Liver (tissue), 10 donors: ENCODE measurements at places on chromosomes 1 and 21. TPM values are rescaled to one million over a fixed set of nuclear protein-coding genes. Genes with fewer than 3 reads are reported as not detected.

GRCh38 chr1:193069748-193070385 is 10.5 kb downstream of the RO60 start:
- no peaks in the 10 kb centered on the region for H3K36me3 ChIP-seq
- no peaks in the 10 kb centered on the region for H3K4me1 ChIP-seq
- H3K4me3 ChIP-seq = no peak overlapping the region
- H3K27ac ChIP-seq = no peak overlapping the region
- H3K27me3 ChIP-seq = no peaks in the 10 kb centered on the region

GRCh38 chr21:37392441-37392840 is 25.9 kb downstream of the DYRK1A start:
- H3K36me3 ChIP-seq = no peaks in the 10 kb centered on the region
- peaks cover 9% of the 10 kb centered on the region for H3K4me1 ChIP-seq
- no peaks in the 10 kb centered on the region for H3K27me3 ChIP-seq
- no peak overlapping the region for H3K4me3 ChIP-seq

DNA sequence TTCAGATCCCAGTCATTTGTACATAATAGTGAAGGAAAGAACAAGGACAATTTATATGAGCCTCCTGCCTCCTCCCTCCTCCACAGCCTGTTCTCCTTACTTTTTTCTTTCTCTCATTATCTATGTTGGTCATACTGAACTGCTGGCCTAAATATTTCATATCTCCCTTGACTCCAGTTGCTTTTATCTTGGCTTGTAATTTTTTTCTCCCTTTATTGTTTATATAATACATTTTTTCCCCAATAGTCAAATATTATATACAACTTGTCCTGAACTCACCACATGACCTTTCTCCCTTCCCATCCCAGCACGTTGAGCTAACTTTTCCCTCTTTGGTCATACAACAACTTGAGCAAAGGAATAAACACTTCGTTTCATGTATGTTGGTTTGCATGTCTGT is 752.1 kb downstream of the LTN1 start:
- H3K27ac ChIP-seq = no peak overlapping the region
- no peak overlapping the region for H3K4me3 ChIP-seq
- H3K27me3 ChIP-seq = no peaks in the 10 kb centered on the region
- no peak for DNase-seq
- no peaks in the 10 kb centered on the region for H3K36me3 ChIP-seq
- H3K4me1 ChIP-seq = no peaks in the 10 kb centered on the region

DNA sequence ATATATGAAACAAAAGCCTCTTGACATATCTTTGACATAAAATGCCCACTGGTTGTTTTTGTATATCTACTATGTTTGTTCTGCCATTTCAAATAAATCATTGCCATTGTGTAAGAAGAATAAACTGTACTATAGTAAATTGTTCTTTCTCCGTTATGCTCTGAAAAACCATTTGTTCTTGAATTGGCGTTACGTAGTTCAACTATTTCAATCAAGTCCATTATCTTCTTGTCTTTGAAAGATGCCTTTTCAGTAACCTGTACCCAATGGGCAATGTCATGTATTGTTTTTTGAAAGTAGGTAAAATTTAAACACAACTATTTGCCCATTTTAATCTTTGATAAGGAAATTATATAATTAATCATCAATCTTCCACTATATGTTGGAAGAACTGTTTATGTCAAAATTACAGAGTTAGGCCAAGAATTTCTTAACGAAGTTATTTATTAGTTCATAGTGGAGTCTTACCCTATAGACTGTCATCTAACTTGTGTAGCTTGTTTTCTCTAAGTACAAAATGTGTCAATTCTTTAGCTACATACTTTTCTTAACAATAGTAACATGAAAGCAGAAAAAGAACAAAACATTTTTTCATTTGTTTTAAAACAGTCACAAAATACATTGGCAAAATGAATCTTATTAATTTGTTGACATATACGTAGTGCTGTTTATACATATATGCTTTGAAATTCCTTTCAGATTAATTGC is 294.8 kb downstream of the PTPRC start:
- H3K4me3 ChIP-seq = no peak overlapping the region
- no peaks in the 10 kb centered on the region for H3K27me3 ChIP-seq
- no peak for DNase-seq
- H3K4me1 ChIP-seq = no peaks in the 10 kb centered on the region

- H3K36me3 ChIP-seq = no peaks in the 10 kb centered on the region
- H3K27ac ChIP-seq = peak within 1 kb of the TSS; percentile 30
- H3K4me3 ChIP-seq = no peak within 1 kb of the TSS
- no peaks in the 10 kb centered on the region for H3K27me3 ChIP-seq
Measured at GRCh38 chr21:46097336-46098293, at the start of gene COL6A2. Gene COL6A2, plus strand, starts transcription at chr21:46098112.

DNA sequence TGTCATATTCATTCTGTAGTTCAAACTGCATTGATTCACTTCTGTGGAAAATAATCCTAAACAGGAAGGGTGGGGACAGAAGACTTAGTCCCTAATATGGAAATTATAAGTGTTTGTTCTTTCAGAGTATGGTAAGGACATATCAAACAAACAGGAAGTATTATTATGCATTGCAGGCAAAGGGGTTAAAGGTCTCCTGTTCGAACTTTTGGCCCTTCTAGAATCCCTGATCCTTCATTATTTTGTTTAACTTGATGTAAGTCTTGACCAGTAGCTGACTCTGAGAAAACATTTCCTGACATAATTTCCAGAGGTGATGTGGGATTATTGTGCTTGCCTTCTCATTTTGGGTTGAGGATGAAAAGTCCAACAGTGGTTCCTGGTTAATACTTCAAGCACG is 215.4 kb upstream of the ADGRL2 start:
- H3K27me3 ChIP-seq = no peaks in the 10 kb centered on the region
- H3K4me3 ChIP-seq = no peak overlapping the region
- no peak overlapping the region for H3K27ac ChIP-seq
- no peaks in the 10 kb centered on the region for H3K36me3 ChIP-seq
- no peak for DNase-seq

DNA sequence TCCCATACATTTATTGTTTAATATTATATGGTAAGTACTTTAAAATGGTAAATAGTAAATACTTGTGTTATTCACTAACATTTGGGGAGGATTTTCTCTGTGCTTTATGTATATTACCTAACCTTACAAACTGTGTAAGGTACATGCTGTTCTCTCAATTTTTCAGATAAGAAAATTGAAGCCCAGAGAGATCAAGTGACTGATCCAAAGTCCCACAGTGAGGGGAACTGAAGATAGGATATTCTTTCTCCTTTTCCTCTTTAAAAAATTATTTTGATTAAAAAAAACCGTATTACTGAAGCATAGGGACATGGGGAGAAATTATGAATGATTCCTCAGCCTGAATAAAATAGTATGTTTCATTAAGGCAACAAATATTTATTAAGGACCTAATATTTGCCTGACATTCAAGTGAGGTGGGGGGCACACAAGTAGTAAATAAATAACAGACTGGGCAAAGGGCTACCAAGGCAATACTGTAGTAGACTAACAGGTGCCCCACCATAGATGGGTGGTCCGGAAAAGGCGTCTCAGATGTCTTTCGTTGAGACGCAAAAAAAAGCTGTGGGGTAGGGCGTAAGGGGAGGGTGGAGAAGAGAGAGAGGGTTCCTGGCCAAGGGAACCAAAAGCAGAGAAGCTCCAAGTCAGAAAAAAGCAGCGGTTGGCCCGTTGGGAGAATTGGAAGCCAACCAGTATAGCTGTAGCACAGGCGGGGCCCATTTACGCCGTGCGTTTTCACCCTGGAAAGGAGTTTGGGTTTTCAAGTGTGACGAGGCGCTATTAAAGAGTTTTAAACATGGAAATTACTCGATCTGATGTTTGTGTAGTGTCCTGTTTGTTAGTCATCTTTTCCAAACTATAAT is 944 bp upstream of the AGO3 start:
- H3K4me3 ChIP-seq = peak overlapping the region; percentile 76
- H3K36me3 ChIP-seq = no peaks in the 10 kb centered on the region
- peaks cover 18% of the 10 kb centered on the region for H3K4me1 ChIP-seq
- peak; percentile 54 for DNase-seq

- no peaks in the 10 kb centered on the region for H3K4me1 ChIP-seq
- no peaks in the 10 kb centered on the region for H3K36me3 ChIP-seq
- no peaks in the 10 kb centered on the region for H3K27me3 ChIP-seq
- DNase-seq = no peak
- no peak overlapping the region for H3K4me3 ChIP-seq
- no peak overlapping the region for H3K27ac ChIP-seq
Measured at GRCh38 chr1:169906938-169907337, 13.2 kb upstream of the SCYL3 start.

GRCh38 chr1:117709249-117709691 is 103.4 kb downstream of the TENT5C start:
- no peak overlapping the region for H3K27ac ChIP-seq
- H3K36me3 ChIP-seq = no peaks in the 10 kb centered on the region
- no peak overlapping the region for H3K4me3 ChIP-seq
- no peak for DNase-seq
- no peaks in the 10 kb centered on the region for H3K27me3 ChIP-seq

DNA sequence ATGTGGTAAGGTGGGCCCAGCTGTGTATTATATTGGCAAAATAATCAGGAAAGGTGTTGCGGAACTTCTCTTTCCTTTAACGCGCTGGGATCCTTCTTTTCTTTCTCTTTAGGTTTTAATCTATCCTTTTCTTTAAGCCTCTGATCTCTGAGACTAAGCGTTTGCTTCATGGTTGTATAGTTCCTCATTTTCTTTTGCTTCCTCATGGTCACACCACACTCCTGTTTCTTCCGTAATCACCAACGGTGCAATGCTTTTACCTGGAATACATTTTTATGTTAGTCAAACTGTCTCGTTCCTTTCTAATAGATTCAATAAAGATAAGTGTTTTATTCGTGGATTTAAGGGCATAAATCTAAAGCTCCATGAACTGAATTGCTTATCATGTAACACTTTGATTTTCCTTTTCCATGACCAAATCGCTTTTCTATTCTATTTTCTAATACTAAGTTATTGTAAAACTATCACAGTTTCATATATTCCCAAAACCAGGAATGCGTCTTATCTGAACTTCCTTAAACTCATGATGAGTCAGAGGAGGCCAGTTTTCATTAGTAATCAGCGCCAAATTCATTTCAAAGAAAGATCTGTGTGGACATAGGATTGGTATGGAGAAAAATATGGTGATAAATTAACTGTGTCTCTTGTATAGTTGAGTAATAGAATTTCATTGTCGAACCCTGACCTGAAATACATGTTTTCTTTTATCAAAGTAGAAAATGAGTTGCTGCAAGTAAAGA is 12.2 kb downstream of the SDCCAG8 start:
- no peak overlapping the region for H3K4me3 ChIP-seq
- H3K27ac ChIP-seq = peak overlapping the region; percentile 13
- no peaks in the 10 kb centered on the region for H3K36me3 ChIP-seq
- no peak for DNase-seq
- H3K4me1 ChIP-seq = peaks cover 10% of the 10 kb centered on the region
- H3K27me3 ChIP-seq = no peaks in the 10 kb centered on the region

DNA sequence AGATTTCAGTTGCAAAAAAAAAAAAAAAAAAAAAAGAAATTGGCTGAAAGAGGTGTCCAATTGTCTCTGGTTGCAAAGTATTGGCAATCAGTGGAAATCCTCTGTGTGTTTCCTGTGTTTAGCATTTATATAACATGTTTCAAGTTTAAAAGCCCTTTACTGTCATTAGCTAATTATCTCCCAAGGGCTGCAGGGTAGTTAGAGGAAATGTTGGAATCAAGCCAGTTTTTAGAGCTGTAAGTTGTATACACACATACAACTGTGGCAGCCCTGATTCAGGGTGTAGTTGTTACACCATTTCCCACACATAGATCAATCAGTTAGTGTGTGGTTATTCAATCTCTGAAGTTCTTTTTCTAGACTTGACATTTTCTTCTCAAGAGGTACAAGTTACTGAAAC is 8.9 kb upstream of the ZNF326 start:
- H3K4me1 ChIP-seq = peaks cover 17% of the 10 kb centered on the region
- H3K27ac ChIP-seq = no peak overlapping the region
- no peaks in the 10 kb centered on the region for H3K27me3 ChIP-seq
- no peak for DNase-seq
- H3K4me3 ChIP-seq = no peak overlapping the region

- DNase-seq = no peak
- H3K4me3 ChIP-seq = no peak overlapping the region
- no peaks in the 10 kb centered on the region for H3K36me3 ChIP-seq
- no peaks in the 10 kb centered on the region for H3K4me1 ChIP-seq
Measured at GRCh38 chr1:52157582-52157981, 15.7 kb downstream of the ZFYVE9 start.

DNA sequence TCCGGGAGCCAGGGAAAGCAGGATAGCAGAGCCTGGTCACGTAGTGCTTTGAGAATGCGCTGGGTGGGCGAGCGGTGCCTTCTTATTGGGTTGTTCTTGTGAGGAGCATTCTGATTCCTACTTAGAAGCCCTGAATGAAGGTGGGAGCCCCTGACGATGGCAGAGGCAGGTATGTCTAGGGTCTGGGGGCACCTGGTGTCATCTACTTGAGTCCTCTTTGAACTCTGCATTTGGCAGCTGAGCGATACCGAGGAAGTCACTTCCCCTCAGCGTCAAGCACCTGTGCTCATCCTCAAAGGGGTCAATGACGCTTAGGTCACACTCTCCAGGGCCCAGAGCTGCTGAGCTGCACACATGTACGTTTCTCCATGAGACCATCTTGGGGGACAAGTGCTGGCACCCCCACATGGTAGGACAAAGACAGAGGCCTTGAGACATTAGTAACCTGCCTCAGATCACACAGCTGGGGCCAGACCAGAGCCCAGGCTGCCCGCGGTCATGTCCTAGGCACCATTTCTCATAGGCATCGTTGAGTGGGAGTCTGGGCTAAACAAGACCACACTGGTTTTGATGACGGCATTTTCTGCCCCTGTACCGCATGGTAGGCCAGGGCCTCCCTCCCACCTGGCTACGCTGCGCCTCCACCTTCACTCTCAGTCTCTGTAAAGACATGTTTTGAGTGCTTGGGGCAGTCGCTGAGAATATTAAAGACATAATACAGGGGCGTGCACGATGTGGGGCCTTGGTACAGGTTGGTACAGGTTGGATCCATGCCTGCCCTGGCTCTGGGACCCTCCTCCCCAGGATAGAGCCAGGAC is 69.1 kb upstream of the ABCG1 start:
- no peak overlapping the region for H3K27ac ChIP-seq
- no peak overlapping the region for H3K4me3 ChIP-seq
- H3K27me3 ChIP-seq = no peaks in the 10 kb centered on the region
- DNase-seq = no peak
- no peaks in the 10 kb centered on the region for H3K36me3 ChIP-seq

MAST2 gene
- 9.6 TPM for total RNA-seq

ANP32E gene
- total RNA-seq = 8.8 TPM

ALG14 gene
- total RNA-seq = 2.3 TPM

DAB1 gene
- total RNA-seq = 1.0 TPM

ARMH1 gene
- 20.3 TPM for total RNA-seq

KRTAP19-1 gene
- not detected for total RNA-seq

MATN1 gene
- total RNA-seq = not detected

DSCAM gene
- total RNA-seq = 0.17 TPM

HES5 gene
- total RNA-seq = 0.08 TPM

SEMA6C gene
- 1.5 TPM for total RNA-seq
